ENCODE measurements at places on chromosomes 12 and 14.

GRCh38 chr14:37587881-37588666 lies 7.0 kb downstream of the FOXA1 start:
- no peak for DNase-seq

GRCh38 chr12:107129315-107129930 lies 36.1 kb upstream of the CRY1 start:
- DNase-seq = no peak

GRCh38 chr14:33792009-33792719 lies 158.7 kb downstream of the EGLN3 start:
- no peak for DNase-seq

DNA sequence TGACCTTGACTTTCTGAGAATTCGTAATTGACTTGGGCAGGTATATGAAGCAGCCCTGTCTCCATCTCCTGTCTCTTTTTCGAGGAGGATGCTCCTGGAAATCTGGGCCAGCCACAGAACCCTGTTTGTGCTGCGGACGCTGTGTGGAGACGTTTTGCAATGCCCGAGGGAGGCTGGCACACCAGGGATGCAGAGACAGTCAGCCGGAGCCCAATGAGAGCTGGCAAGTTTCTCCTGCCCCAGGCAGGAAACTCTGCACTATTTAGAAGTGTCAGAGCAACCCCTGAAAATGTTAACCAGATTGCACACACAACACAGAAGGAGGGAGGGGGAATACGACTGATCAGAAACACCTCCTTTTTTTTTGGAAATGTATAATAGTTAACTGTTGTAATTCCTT lies 103.2 kb upstream of the DYRK2 start:
- DNase-seq = no peak

DNA sequence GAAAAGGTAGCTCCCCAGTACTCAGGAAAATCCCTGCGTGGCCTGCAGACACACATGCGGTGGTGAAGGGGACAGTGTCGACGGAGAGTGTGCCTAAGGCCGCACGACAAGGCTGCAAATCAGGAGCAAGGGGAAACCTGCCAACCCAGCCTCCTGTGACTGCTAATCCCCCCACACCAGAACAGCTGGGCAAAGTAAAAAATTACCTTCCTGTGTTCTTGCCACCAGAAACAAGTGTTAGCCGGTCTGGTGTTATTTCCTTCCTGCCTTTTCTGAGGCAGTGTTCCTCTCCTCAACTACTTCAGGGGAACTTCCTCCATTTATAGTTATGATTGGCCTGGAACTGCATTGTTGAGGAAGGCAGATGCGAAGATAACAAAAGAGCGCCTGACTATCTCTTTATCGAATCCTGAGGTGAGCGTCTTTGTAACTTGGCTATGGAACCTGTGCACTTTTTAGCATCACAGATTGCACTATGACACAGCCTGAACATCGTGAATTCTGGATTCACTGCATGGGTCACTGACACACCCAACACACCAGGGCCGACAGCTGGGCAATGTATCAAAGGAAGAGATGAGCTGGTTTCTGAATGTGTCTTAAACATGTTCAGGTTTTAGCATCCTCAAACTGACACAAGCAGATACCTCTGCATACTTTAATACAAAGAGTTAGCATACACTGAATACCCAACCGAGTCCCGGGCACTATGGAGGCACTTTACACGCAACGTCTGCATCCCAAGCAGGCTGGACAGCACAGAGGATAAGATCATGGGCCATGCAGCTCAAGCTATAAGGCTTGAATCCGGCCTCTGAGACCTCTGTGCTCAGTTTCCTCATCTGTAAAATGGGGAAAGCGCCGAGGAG lies 28.9 kb downstream of the SLC15A4 start:
- DNase-seq = no peak

DNA sequence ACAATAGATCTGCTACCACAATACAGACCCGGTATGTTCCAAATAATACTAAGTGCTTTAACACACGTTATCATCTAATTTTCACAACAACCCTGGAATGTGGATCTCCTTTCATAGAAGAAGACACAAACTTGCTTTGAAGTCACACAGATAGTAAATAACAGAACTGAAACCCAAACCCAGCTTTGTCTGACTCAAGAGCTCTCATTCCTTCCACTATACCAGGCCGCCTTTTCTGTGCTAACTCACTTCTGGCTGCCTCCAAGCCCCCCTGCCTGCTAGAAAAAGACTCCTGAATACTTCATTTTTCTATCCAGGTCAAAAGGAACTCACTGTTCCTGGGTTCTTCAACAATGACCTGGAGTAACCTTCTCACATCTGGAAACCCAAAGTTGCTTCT lies 37.8 kb downstream of the PRPF40B start:
- DNase-seq = no peak

GRCh38 chr14:50015716-50016115 lies 100.7 kb downstream of the VCPKMT start:
- no peak for DNase-seq
